SHP77 (cell line): ENCODE measurements at places on chromosomes 11 and 22.

DNA sequence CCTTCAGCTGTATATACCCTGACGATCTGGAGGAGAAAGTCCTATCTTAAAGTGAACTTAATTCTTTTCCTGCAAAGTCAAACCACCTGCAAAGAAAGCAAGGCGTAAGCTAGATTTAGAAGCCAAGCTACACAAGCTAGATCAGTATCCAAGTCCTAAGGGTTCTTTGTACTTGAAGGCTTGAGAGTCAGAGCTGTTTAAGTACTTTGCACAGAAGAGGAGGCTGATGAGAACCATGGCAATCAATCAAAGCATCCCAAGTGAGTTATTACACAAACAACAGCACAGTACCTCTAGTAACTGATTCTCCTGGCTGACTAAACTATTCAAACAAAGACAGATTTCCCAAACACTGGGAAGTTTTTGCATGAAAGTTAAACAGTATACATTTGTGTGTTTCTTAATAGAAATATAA lies 1.9 kb downstream of the CDON start:
- DNase-seq: no peak

DNA sequence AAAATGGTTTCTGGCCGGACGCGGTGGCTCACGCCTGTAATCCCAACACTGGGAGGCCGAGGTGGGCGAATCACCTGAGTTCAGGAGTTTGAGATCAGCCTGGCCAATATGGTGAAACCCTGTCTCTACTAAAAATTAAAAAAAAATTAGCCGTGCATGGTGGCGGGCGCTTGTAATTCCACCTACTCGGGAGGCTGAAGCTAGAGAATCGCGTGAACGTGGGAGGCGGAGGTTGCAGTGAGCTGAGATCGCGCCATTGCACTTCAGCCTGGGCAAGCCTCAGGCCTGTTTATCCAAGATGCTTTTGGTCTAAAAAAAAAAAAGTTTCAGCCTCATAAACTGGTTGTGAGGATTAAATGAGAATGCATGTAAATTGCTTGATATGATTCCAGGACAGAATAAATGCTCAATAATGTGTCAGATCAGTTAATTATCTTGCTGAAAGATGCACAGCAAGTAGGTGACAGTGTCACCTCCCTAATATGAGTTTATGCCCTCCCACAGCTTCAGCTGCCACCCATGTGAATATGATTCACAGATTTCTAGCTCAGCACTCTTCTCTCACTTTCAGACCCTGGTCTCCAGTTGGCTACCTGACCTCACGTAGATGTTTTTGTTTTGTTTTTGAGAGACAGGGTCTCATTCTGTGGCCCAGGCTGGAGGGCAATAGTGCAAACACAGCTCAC lies 1.1 kb upstream of the ALG8 start:
- DNase-seq: no peak

GRCh38 chr11:113896156-113896879 lies 8.3 kb upstream of the HTR3B start:
- peak; percentile 26 for DNase-seq

DNA sequence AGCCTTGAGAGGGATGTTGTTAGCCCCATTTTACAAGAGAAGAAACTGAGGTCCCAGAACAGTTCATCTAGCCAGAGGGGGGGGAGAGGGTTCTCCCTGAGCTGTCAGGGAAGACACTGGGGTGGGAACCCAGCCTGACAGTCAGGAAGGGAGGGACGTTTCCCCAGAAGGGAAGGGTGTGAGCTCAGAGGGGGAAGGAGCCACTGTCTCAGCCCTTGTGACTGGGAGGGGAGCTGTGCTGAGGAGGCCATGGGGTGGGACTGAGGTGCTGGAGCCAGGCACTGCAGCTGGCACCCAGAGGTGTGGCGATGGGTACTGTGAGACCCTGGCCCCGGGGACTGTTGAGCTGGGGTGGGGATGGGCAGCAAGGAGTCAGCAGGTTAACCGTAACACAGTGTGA lies 35.7 kb downstream of the DAGLA start:
- no peak for DNase-seq

- DNase-seq: no peak
Measured at GRCh38 chr11:79437278-79437980, 3.4 kb downstream of the TENM4 start.

GRCh38 chr22:37133304-37134018 lies 16.3 kb downstream of the IL2RB start:
- DNase-seq: no peak

- no peak for DNase-seq
Measured at GRCh38 chr11:125724125-125724524, 22.0 kb upstream of the PATE1 start.
